Amygdala (tissue), 56 donors: ENCODE measurements at places on chromosomes 11 and 22.

- DNase-seq, result no peak
Measured at GRCh38 chr11:18853086-18853720, 61.6 kb upstream of the PTPN5 start.

DNA sequence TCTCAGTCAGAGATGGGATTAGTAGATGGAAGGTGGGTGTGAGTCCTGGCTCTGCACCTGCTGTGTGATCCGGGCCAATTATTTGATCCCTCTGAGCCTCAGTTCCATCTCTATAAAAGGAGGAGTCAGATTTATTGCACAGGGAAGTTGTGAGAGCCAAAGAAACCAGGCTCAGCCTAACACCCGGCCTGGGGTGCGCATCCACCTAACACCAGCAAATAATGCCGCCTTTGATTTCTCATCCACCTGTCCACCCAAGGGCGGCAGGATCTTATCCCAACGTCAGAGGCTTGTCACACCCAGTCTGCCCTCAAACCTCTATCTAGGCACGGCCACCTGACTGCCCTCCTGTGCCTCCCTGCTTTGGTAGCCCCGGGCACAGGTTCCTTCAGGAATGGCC lies 2.4 kb downstream of the CRYBB2 start:
- DNase-seq, result no peak

- no peak for DNase-seq
Measured at GRCh38 chr11:100984668-100985067, 144.9 kb downstream of the PGR start.

DNA sequence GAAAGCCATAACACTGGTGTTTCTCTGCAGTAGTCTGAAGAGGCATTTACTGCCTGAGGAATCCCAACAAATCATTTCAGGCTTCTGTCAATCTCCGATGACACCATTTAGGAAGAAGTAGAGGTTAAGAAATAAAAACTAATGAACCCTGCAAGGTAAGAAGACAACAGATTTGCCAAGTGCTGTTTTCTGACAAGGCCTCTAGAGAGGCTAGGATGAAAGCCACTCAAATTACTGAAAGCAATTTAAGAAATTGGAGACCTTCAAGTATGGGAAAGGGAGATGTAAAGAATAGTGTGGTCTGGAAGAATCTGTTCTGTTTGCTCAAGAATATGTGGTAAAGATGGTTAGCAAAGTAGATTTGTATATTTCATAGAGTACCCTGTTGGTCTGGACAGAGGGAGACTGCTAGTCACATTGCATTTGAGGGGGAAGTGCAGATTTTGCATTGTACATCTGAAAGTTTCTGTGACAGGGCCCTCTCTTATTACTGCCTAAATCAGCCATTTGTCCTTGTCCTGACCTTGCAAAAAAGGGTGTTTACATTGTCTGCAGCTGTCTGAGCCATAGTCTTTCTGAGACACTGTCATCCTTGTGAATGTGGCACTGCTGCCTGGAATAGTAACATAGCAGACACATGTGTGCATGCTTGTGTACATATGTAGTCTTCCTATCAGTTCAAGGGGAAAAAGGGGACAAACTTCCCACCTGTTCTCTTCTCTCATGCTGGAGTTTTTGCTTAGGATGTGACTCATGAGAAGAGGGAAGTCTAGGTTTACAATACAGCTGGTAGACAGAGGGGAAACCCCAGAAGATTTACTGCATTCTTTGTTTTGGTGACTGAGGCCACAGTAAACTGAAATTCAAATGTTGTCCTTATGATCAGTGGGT lies 640.2 kb upstream of the KIRREL3 start:
- DNase-seq, result no peak

GRCh38 chr11:39806652-39807051 lies 1652.8 kb downstream of the LRRC4C start:
- DNase-seq, result no peak
